NCI-H1694 (cell line): ENCODE measurements at places on chromosomes 6 and 20.

GRCh38 chr6:46706464-46706863 lies 18.8 kb downstream of the TDRD6 start:
- no peak for DNase-seq

DNA sequence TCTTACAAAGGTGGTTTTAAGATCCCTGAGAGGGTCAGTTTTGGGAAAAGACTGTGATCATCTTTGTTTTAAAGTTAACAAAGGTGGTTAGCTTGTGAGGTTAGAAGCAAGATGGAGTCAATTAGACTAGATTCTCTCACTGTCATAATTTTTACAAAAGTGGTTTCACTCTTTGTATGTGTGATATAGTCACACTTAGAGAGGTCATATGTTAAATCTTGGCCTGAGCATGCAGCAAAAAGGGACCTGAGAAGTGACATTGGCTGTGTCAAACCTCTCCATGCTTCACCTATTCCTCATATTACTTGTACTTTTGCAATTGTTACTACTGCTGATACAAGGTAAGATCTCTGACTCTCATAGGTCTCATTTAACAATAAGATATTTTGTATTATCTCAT lies 368.0 kb downstream of the TBC1D32 start:
- DNase-seq: no peak

DNA sequence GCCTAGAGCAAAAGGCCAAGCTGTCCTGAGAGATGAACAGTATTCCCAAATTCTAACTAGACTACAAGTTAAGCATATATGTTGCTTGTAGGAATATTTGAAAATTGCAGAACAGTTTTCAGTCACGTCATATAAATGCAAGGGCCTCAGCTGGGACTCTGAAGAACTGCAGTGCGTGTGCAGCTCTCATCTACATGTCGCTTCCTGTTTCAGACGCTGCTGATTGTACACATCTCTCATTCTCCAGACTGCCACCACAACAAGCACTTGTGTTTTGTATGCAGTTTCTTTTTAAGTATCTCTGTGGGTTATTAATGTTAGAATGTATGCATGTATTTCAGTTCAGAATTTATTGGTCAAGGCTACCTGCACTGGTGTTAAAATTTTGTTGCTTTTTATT lies 119.7 kb downstream of the MAP3K4 start:
- no peak for DNase-seq

- DNase-seq: no peak
Observed at GRCh38 chr6:137175868-137176245, 2.4 kb upstream of the IL22RA2 start.

- DNase-seq: no peak
Observed at GRCh38 chr6:1271071-1271763, 40.7 kb upstream of the FOXQ1 start.

DNA sequence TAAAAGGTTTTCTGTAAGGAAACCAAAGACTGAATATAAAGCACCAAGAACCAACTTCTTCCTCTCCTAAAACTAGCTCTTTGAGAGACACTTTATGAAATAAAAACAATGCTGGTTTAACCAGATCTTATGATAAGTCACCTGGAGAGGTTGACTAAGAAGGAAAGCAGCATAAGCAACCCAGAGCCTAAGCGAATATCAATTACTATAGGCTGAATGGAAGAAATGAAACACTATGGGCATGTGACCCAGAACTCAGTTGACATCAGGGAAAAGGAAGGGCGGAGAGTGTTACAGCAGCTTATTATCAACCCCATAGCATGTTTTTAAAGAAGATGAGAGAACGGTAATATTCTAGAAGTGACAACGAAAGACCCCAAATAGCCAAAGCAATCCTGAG lies 94.1 kb upstream of the STMND1 start:
- DNase-seq: no peak

GRCh38 chr6:87514831-87515230 lies 42.1 kb downstream of the SLC35A1 start:
- no peak for DNase-seq

DNA sequence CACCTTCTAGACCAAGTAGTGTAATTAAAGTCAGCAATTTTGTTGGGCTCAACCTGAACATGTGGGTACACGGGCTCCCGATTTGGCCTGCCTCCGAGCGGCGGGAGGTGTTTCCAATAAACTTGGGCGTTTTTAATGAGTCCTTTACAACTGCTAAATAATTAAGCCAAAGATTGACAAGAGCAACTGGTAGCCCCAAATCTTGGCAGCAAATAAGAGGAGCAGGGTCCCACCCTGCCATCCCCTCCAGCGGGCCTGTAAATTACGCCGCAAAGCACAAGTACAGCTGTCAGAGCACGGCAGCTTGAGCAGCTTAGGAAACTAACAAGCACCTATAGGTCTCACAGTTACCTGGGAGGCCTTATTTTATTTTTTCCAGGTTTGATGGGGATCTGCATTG lies 217.1 kb downstream of the BMP7 start:
- no peak for DNase-seq

- no peak for DNase-seq
Observed at GRCh38 chr6:141140905-141141304, 991.8 kb upstream of the GJE1 start.

GRCh38 chr20:59223182-59223601 lies 59.6 kb downstream of the ZNF831 start:
- no peak for DNase-seq

- no peak for DNase-seq
Observed at GRCh38 chr6:3026791-3027626, 27.3 kb downstream of the NQO2 start.

GRCh38 chr20:44681796-44682566 lies 30.5 kb upstream of the ADA start:
- DNase-seq: no peak

DNA sequence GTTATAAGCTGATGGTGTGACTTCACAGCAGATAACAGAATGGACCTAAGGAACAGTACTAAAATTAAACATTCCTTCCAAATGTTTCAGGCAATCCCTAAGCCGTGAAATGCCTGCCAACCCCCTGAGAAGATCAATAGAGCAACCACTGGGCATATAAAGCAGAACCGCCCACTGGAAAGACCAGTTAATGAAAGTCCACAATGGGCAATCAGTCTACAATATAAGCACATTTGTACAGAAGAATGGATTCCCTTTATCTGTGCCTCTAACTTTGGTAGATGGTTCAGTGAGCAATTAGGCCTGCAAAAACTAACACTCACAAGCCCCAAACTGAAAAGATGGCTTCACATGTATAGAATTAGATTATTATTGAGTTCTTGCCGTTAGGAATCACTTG lies 286.6 kb downstream of the UBE3D start:
- no peak for DNase-seq

DNA sequence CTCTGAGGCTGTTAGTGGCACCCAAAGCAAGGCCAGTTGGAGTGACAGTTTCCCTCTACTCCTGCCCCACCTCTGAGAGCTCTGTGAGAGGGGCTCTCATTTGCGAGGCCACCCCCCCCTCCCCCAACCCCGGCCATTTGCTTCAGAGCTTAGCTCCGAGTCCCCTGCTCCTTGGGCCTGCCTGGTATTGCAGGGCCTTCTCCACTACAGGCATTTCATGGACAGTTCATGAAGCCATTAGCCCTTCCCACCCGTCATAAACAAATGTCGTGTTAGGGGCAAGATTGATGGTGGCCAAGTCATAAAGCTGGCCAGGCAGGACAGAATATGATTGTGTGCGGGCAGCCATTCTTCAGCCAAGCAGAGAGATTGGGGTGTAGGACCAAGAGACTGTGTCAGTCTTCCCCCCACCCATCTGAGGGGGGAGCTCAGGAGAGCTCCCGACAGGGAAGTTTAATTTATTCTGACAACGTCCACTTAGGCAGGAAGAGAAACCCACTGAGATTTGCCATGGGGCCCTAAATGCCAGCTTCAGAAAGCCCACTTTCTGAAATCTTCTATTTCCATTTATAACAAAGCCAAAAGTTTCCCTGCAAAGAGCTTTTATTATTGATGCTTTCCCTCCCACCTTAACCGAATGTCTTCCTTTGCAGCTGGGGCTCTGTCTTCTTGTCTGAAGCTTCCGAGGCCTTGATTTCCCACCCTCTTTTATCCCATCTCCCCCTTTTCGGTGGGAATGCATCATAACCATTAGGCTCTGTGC lies 7.2 kb downstream of the FOXC1 start:
- no peak for DNase-seq

GRCh38 chr6:146029573-146030184 lies 817 bp downstream of the GRM1 start:
- DNase-seq: no peak

GRCh38 chr20:41902346-41902745 lies 284.2 kb upstream of the CHD6 start:
- no peak for DNase-seq

DNA sequence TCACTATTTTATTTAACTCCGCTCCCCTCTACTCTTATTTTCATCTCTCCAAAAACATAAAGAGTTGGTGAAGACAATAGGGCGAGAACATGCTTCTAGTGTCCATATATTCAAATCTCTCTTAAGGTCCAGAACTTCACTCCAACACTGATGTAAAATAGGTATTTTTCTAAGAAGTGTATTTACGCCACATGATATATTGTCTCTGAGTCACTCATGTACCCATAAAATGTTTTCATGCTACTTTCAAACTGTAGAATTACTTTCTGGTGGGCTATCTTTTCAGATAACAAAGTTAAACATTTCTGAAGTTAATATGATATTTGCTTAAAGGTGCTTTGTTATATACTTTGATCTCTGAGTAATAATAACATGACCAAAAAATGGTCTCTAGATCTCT lies 124.1 kb upstream of the IFNGR1 start:
- DNase-seq: no peak

DNA sequence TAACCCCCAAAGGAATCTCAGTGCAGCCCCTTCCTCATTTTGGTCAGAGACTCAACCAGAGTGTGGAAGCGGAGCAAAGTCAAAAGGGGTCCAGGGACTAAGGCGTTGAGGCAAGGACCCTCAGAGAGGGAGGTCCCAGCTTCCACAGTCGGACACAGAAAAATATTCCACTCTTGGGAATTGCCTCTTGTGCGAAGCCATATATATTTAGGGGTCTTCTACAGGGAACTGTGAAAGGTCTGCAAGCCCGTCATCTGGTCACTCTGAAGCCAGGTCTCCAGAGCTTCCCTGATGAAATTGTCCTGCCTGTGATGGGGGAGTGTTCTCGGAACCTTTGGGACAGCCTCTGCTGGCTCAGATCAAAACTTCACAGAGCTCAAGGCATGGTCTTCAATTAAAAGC lies 160.8 kb downstream of the TBXT start:
- DNase-seq: no peak

DNA sequence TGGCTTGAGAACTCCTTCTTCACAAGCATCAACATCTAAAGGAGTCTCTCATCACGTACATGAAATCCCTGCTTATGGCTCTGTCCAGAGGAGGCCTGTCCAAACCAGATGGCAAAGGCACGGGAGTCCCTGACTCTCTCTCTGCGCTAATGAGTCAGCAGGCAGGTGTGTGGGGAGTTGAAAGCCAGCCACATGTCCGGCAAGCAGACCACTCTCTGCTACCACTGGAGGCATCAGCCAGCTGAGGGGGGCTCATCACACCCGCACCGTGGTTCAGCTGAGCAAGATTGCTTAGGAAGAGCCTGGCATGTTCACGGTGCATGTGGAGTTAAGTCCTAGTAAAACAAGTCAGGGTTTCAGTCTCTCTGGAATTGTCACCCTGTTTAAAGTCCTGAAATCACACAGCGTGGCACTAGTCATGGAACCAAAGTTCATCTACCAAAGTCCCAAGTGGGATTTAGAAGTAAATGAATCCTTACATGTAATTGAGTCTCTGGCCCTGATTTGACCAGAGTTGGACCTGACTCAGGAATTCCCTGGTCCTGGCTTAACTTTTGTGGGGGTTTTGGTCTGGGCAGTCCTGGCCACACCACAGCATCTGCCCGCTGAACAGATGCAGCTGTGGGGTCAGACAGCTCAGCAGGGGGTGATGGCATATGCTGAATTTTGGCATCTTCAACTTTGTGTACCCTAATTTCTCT lies 155.2 kb upstream of the RIN2 start:
- no peak for DNase-seq
